Hippocampal formation (tissue), 2 donors: ENCODE measurements at places on chromosomes 1 and 21.
A peak's percentile ranks its signal among the peaks of the same experiment; 100 is the strongest.

DNA sequence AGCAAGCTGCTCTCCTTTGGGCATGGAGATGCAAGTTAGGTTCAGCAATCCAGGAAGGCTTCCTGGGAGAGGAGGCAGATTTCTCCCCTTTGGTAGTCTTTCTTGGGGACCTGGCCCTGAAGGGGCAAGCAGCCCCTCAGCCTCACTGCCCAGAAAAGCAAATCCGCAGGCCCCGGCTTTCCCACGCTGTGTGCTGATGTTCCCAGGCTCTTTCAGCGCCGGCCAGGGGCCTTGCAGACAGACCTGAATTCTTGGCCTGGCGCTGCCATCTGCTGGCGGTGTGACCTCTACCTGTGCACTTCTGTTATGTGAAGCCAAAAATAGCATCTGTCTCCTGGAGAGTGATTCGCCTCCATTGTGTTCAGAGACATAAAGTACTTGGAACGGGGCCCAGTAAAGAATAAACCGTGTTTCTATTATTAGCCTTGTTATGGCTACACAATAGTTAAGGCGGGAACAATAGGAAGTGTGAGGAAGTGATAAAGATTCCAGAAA lies 64.8 kb downstream of the ALPL start:
- DNase-seq: no peak

DNA sequence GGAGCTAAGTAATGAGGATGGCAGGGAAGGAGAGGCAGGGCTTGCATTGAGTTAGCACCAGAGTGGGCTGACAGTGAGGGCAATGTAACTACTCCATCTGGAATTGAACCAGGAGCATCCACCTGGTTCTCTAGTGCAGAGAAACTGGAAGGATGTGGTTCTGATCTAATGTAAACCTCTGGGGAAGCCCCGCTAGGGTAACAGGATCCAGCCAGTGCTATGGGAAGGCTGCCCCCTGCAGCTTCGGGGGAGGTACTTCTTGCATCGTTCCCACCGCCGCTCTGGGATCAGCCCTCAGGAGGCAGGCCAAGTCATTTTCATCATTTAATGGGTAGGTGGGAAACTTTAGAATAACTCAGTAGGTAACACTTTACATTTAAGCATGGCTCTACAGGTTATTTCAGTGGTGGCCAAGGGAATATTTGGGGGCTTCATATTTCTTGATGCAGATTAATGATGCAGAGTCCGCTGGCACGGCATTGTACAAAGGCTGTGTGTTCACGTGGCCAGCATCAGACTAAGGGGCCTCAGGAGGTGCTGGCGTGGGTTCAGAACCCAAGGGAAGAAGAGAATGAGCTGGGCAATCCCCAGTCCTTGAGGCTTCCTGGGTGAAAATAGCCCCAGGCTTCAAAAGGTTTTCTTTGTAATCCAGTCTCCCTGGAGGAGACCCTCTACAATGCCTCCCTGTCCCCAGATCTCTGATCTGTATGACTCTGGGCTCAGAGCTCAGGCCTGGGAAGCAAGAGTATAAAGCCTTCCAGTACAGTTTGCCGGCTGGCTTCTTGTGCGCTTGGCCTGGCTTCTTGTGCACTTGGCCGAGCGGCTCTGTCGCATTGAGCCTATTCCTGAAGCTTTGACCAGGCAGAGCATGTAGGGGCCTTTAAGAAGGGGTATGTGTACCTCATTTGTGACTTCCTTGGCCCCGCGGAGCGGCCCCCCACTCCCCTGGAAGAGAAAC lies 26.4 kb upstream of the KAZN start:
- no peak for DNase-seq

DNA sequence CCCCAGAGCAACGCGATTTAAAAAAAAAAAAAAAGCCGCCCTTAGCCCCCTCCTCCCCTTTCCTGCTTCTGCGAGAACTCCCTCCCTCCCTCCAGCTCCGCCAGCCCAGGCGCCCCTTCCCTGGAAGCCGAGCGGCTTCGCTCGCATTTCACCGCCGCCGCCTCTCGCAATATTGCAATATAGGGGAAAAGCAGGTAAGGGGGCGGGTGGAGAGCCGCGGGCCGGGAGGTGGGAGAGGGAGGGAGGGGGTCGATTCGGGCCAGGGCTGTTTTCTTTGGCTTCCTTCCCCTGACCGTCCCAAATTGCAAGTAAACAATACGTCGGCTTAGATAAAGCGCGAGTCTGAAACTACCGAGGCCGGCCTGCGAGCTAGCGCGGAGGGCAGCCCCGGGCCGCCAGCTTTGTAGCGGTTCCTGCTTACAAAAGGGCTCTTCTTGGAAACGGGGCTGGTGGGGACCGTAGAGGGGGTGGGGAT lies 408 bp downstream of the LMO4 start:
- peak; percentile 47 for DNase-seq

- DNase-seq: no peak
These were observed 28.5 kb downstream of the COA7 start for GRCh38 chr1:52669696-52670095.

GRCh38 chr21:32001390-32001789 lies 128.6 kb downstream of the HUNK start:
- no peak for DNase-seq

- DNase-seq: no peak
These were observed 46.5 kb downstream of the OLFML3 start for GRCh38 chr1:114025609-114026401.

DNA sequence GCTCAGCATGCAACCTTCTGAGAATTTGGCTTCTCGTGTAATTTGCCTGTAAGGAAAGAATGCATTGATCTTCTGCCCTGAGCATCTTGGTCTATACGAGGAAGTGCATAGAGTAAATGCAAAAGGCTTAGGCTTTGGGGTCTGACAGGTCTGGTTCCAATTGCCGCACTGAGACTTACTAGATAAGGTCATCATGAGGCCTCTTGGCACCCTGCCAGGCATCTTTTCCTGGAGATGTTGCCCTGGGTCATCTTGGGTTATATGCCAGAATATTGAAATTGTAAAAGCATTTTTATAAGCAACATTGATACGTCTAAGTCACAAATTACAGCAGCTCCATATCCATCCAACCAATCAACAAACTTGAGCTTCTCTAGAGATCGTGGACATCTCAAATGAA lies 108.8 kb upstream of the WARS2 start:
- DNase-seq: no peak

DNA sequence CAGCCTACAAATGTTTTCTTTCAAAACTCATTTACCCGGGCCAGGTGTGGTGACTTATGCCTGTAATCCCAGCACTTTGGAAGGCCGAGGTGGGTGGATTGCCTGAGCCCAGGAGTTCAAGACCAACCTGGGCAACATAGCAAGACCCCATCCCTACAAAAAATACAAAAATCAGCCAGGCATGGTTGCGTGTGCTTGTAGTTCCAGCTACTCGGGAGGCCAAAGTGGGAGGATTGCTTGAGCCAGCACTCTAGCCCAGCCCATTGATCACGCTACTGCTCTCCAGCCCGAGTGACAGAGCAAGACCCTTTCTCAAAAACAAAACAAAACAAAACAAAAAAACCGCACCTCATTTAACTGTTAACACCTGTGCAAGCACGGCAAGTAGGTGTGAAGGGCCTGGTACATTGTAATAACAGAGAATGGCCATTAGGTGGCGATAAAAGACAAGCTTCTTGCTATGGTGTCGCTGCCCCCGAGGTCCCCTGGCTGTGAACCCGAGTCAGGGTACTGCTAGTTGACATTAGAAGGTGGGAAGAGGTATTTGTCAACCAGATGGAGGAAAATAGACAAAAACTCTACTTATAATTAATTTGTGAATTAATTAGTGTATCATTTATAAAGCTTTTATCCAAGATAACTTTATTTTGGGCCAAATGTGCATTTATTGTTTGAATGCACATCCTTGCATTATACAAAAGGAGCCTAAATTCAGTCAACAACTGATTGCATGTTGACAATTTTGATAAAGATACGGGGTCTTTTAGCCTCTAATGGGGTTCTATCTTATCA lies 66.5 kb downstream of the SH3BGR start:
- peak; percentile 32 for DNase-seq

- no peak for DNase-seq
These were observed 4.5 kb downstream of the STIL start for GRCh38 chr1:47309427-47309826.
